ENCODE measurements at places on chromosomes 16 and 17.

DNA sequence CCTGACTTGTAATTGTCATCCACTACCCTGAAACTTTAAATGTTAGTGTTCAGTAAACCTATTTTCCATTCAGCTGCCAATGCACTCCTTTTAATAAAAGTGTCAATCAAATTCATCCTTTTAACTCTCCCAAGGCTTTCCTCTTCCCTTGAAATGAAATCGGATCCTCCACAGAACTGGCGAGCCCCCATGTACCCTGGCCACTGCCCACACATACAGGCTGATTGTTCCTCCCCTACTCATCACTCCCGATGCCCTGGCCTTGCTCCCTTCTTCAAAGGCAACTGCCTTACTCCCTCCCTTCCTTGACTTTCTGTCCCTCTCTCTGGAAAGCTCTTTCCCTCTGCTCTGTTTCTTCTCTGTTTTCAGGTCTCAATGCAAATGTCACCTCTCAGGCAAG, 7.6 kb downstream of the KRT33A start:
- no peak for DNase-seq

- DNase-seq, result no peak
Observed at GRCh38 chr17:11308531-11308930, 67.5 kb downstream of the SHISA6 start.

- DNase-seq, result no peak
Observed at GRCh38 chr17:7019839-7020519, 2.9 kb upstream of the BCL6B start.

GRCh38 chr17:66006654-66007053, 185.3 kb downstream of the CEP112 start:
- DNase-seq, result no peak

DNA sequence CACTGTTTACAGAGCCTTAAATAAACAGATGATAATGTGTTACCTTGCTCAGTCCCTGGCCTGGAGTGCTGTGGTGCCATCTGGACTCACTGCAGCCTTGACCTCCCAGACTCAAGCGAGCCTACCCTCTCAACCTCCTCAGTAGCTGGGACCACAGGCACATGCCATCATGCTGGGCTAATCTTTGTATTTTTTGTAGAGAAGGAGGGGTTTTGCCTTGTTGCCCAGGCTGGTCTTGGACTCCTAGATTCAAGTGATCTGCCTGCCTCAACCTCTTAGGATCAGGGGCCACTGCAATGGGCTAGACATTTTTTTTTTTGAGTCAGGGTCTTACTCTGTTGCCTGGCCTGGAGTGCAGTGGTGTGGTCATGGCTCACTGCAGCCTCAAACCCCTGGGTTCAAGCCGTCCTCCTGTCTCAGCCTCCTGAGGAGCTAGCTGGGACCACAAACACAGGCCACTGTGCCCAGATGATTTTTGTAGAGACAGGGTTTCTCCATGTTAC, 5.0 kb upstream of the NAGLU start:
- no peak for DNase-seq

- no peak for DNase-seq
Observed at GRCh38 chr17:58242171-58242784, 3.9 kb downstream of the LPO start.

- no peak for DNase-seq
Observed at GRCh38 chr17:74746376-74746775, 2.1 kb upstream of the NHERF1 start.

- no peak for DNase-seq
Observed at GRCh38 chr17:72916991-72917390, 175.5 kb downstream of the SLC39A11 start.

- no peak for DNase-seq
Observed at GRCh38 chr17:50027172-50027880, 28.6 kb upstream of the ITGA3 start.

DNA sequence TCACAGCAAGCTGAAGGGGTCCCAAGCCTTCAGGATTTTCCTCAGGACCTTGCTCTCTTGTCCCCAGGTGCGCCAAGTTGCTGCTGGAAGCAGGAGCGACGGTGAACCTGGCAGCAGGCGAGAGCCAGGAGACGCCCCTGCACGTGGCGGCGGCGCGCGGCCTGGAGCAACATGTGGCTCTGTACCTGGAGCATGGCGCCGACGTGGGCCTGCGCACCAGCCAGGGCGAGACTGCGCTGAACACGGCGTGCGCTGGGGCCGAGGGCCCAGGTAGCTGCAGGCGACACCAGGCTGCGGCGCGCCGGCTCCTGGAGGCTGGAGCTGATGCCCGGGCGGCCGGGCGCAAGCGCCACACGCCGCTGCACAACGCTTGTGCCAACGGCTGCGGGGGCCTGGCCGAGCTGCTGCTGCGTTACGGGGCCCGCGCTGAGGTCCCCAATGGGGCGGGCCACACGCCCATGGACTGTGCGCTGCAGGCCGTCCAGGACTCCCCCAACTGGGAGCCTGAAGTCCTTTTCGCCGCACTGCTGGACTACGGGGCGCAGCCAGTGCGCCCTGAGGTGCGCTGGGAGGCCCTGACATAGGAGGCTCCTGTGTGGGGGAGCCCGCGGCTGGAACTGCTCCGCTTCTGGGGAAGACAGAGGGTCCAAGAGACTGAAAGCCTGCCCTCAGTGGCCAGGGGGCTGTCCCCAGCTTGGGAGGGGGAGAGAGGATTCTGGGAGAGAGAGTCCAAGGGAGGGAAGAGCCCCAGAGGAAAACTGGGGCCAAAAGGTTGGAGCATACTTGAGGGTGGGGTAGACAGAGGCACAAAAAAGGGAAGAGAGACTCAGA, 6.4 kb downstream of the ASB16 start:
- no peak for DNase-seq

- no peak for DNase-seq
Observed at GRCh38 chr16:12468552-12468951, 335.1 kb downstream of the CPPED1 start.

DNA sequence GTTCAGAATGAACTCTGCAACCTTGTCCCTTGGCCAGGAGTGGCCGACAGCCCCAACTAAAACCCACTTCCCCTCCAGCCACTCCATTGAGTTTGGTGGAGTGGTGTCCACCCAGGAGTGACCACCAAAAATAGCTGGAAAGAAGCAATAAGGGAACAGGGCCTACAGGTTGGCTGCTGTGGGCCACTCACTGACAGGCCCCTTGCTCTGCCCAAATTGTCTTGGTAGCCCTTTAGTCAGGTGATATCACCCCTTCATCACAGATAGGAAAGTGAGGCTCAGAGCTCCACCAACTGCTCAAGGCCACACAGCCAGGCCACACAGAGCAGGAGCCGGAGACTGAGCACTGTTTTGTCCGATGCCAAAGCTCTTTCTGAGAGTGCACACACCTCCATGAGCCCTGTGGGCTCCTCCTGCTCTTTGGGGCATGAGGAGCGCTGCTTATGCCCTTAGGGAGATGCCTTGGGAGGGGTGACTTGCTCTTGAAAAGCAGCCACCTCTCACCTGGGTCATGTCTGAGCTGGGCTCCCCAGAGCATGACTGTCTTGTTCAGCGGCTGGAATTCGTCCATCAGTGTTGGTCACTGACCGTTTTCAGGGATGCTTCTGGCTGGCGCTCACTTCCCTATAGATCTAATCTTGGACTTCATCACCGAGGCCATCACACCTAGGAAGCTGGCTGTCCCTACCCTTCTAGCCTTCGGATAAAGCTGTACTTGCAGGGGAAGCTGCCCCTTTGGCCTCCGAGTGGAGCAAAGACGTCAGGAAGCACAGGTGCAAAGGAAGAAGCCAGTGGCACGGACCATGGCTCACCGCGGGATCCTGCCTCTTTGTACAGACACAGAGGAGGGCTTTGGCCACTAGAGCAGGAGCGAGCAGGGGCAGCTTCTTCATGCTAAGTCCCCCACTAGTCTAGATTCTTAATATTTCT, 186.0 kb upstream of the ZNF469 start:
- no peak for DNase-seq

GRCh38 chr16:75216127-75216526, 2.7 kb upstream of the CTRB1 start:
- DNase-seq, result no peak

- DNase-seq, result no peak
Observed at GRCh38 chr16:64380751-64381150, 741.1 kb downstream of the CDH11 start.

GRCh38 chr17:73118139-73118538, 25.7 kb upstream of the SLC39A11 start:
- no peak for DNase-seq

DNA sequence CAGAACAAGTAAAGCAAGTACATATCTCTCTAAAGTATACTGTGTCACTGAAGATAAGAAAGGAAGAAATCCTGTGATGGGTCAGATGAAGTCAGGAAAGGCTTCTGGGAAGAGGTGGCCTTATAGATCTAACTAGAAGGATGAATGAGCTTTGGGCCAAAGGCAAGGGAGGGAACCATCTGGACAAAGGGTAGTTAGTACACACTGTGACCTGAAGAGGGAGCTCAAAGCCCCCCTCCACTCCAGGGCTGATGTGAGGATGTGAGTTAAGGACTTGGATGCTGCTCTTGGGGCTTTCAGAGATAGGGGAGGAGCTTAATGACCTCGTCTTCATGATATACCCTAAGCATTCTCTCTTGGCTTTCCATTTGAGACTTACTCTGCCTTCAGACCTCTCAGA, 185.3 kb upstream of the CACNG3 start:
- no peak for DNase-seq

- no peak for DNase-seq
Observed at GRCh38 chr16:67248401-67249177, at the start of gene SLC9A5. SLC9A5 (plus strand) TSS chr16:67248979; CDS start chr16:67249015, 36 bp downstream.

DNA sequence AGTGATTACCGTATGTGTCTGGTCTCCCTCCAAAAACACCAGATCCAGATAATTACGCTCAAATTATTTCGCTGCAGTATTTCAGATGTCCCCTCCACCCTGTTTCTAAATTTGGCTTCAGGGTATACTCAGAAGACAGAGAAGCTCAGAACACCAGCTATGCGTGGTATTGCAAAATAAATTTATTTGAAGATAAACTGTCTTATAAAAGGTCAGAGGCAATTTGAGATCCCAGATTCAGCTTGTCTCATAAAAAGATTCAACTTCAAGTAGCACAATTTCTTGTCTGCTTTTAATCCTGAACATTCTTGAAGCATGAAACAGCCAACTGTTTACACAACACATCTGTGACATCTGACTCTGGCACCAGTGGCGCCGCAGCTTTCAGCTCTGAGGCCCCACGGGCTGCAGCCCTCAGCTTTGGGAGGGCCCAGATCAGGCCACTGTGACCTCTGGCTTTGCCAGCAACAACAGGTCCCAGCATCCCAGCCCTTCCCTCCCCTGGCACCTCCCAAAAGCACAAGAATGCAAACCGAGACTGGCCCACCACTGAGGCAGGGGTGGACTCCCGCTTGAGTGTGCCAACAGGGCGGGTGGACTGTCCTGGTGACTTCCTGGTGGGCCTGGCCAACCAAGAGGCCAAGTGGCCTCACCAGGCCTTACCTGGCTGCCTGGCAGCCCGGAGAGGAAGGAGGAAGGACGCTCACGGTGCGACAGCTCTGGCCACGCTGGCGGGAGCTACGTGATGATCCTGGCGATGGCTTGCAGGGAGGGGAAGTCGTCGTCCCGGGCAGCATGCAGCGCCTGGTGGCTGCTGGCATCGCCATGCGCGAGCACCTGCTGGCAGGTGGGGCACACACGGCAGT, 8.0 kb downstream of the SYNGR3 start:
- no peak for DNase-seq

GRCh38 chr16:70591615-70592014, 54.7 kb upstream of the IL34 start:
- DNase-seq, result no peak

- no peak for DNase-seq
Observed at GRCh38 chr16:87765473-87765775, 362 bp downstream of the KLHDC4 start.

DNA sequence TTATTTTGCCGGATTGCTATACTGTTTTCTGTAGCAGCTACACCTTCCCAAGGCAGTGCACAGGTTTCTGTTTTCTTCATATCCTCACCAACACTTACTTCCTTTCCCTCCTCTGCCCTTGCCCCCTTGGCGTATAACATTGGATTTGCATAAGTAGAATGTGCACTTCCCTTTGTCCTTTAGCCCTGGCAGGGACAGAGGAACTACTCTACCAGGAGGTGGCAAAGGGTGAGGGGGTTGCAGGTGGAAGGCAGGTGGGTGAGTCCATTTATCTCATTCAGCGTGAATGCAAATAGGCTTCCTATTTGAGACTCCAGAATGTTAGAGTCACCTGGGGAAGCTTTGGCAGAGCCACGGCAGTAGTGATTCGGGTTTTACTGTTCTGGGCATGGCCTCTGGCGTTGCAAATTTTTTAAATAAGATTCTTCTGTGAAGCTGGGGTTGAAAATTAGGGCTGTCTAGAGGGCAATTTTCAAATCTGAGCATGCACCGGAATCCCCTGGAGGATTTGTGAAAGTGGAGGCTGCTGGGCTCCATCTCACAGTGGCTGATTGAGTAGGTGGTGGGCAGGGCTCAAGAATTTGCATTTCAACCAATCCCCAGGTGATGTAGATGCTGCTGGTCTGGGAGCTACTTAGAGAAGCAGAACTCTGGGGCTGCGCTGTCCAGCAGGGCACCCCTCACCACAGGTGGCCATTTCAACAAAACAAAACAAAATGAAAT, 84.7 kb downstream of the PLCG2 start:
- no peak for DNase-seq

DNA sequence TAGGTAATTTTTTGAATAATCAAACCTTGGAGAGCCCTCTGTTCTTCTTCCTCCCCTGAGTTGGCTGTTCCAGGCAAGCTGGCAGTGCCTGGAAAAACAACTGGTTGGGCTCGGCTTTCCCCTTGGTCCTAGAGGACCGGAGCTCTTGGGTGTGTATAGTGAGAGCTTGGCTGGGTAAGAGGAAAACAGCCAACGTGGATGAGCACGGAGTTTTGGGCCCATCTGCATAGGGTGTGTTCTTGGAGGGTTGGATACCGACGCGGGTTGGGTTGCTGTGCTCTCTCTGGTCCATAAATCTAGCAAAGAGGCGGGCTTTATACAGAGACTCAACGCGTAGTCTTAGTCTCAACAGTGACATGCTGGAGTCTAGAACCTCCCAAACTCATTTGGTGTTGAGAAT, 23.2 kb downstream of the ITGB3 start:
- DNase-seq, result peak; percentile 45

DNA sequence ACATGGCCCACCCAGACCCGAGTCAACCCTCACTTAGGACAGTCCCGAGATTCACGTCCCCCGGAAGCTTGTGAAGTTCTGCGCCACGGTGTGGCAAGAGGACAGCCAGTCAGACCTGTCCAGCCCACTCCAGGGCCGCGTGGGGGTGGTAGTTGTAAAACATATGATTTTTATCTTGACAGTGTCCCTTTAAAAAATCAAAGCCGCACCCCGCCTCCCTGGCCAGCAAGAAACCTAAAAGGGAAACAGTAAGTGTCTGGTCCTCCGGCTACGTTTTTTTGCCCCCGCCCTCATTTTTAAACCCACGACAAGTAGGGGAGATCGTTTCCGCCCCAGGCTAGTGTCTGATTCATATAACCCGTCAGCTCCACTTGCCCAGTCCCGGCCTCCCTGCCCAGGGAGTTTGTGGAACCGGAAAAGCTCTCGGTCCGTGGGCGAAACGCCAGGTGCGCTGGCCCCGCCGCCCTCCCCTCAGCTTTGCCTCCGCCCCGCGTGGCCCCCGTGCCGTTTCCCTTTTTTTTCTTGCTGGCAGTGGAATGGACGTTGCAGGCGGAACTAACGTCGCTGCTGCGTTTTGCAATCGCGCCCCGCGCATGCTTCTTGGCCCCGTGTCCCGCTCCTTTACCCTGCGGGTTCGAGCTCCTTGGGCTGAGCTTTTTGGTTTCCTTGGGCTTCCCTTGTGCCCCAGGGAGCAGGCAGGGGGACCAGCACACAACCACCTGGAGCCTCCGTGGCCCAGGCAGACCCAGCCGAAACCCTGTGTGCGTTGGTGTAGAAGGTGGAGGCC, 13.3 kb upstream of the NUDT16L1 start:
- peak; percentile 47 for DNase-seq
